D721Med (cell line): ENCODE measurements at places on chromosomes 2 and 18.

- no peak for DNase-seq
Measured at GRCh38 chr2:216206041-216206703, 97.0 kb downstream of the XRCC5 start.

DNA sequence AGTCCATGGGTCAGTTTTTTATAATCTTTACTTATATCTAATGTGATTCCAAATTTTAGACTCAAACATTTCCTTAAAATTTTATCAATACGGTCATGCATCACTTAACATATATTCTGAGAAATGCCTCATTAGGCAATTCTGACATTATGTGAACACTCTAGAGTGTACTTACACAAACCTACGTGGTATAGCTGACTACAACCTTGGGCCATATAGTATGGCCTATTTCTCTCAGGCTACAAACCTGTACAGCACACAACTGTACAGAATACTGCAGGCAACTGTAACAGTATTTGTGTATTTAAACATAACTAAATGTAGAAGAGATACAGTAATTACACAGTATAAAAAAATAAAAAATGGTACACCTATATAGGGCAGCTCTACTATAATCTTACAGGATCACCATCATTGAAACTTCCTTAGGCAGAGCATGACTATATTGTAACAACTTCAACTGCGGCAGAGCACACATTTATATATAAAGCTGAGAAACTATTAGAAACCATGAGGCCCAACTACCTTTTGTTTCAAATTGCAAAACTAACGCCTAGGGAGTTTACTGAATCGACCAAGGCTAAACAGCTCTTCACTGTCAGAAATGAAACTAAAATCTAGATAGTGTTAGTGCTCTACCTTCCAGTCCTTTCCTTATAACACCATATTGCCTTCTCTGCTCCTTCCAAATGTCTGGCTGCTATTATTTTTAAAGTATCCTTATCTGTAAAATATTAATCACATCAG lies 6.9 kb downstream of the YES1 start:
- DNase-seq, result no peak

- no peak for DNase-seq
Measured at GRCh38 chr2:110674620-110675555, 3.0 kb downstream of the BUB1 start.

DNA sequence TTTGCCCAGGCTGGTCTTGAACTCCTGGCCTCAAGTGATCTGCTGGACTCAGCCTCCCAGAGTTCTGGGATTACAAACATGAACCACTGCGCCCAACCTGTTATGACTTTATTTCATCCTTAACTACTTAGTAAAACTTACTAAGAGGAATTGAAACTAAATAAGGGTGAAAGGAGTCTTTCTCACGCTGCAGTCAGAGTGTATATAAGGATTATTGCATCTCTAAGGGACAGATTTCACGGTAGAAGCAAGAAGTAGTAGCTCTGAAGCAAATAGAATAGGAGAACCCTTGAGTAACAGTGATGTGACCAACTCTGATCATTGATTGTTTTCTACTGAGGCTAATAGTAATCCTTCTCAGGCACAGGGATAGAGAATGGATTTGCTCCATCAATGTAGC lies 960.1 kb downstream of the CPS1 start:
- DNase-seq, result no peak

DNA sequence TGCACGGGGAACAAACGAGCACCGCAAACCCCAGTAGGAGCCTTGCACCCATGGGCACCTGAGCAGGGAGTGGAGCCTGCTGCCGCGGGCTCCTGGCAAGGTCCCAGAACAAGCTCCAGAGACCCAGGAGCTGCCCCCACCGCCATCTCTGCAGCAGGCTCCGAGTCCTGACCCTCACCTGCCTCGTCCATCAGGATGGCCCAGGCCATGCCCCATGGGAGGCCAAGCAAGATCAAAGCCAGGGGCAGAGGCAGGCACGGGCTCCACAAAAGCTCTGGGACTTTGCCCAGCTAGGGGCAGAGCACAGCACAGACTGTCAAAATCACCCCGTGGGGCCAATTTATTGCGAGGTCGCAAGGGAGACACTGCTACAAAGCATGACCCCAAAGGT lies 43.6 kb downstream of the GPC1 start:
- no peak for DNase-seq

- DNase-seq, result no peak
Measured at GRCh38 chr18:60189856-60190255, 182.7 kb downstream of the MC4R start.

DNA sequence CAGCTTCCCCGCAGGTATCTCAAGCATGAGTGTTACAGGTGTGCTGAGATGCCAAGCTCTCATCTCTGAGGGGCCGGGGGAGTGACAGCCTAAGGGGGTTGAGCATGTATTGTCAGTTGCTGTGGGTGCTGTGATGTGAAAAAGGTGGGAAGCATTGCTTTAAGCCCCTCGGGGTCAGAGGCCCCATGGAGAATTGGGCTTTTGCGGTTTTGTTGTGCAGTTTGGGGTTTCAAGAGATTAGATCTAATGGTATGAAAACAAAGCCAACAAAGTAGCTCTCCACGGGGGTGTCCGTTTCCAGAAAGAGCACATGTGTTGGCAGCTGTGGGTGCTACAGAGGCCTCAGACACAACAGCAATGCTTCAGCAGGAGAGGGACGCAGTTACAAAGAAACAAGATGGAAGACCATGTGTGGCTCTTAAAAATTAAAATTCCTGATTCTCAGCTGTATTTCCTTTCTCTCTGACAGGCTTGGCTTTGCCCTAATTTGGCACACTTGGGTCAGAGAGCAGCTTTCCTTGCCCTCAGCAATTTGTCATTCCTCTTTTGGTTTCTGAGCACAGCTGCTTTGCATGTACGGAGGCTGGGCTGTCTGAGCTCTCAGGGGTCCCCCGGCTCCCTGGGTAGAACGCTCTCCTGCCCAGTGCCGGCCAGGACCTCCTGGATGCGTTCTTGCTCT lies 69.9 kb downstream of the TMEM247 start:
- no peak for DNase-seq

GRCh38 chr2:197453914-197454398 lies 604 bp downstream of the COQ10B start:
- no peak for DNase-seq

DNA sequence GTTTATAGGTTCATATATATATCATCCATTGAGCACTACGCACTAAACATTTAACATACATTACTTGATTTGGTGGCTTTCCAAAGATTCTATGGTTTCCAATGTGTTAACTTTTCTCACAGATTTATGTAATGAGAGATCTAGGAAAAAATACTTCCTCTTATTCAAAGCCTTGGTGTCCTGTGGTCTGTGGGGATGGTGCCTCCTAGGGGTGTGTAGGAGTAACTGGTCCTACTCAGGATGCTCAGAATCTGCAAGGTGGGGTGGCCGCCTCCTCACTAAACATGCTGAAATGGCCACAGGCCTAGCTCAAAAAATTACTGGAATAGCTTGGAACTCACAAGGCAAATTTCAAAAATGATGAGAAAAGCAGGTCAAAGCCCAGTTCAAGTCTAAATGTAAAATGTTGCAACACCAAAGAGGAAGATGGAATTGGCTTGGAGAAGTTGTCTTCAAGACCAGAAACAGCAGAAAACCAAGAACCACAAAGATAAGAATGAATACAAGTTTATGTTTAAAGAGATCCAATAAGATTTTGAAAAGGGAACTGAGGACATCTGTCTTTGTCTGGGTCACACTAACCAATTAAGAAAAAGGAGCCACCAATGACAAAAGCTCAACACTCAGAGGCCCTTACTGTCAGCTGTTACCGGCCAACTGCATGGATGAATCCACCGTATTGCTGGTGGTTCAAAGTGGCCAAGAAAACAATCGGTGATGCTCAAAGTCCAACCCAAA lies 11.5 kb downstream of the GPR55 start:
- DNase-seq, result no peak

DNA sequence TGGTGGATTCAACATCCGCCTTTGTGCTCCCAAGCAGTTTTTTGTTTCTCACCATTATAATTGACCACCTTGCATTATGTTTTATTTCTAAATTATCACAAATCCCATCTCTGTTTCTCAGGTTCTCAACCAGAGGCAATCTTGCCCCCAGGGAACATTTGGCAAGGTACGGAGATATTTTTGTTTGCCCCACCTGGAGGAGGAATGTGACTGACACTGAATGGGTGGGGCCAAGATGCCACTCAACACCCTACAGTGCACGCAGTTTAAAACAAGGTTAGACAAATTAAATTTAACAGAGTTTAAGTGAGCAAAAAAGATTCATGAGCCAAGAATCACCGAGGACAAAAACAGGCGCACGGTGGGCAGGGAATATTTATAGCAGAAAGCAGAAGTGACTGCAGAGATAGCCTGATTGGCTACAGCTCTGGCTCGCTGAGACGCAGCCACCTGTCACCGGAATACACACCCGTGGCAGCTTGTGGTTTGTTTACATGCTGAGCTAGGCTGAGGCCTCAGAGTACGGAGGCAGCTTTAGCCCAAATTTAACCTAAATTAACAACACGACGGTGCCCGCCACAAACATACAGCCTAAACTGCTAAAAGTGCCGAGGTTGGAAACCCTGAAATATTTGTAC lies 150.0 kb upstream of the ALKAL2 start:
- DNase-seq, result no peak

DNA sequence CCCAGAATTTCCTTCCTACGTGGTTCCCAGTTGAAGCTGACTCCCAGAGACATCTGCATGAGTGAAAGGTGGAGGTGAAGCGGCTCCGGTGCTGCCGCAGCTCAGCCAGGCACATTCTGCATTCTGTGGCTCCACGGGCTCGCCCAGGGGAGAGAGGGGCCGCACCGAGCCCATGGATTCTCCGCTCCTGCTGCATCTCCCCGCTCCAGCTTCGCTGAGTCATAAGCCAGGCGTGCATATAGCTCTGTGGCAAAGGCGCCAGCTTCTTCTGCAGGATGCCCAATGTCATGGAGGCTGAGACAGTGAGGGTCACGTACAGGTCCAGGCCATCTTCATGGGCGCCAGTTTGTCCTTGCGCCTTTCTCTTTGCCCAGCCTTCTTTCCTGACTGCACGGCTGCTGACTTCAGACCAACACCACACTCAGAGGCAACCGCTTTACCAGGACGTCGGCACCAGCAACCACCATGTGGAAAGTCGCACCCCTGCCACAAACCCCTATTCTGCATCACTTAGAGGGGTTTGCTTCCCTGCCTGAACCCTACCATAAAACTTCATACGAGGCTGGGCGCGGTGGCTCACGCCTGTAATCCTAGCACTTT lies 215.7 kb downstream of the MGAT5 start:
- DNase-seq, result no peak

DNA sequence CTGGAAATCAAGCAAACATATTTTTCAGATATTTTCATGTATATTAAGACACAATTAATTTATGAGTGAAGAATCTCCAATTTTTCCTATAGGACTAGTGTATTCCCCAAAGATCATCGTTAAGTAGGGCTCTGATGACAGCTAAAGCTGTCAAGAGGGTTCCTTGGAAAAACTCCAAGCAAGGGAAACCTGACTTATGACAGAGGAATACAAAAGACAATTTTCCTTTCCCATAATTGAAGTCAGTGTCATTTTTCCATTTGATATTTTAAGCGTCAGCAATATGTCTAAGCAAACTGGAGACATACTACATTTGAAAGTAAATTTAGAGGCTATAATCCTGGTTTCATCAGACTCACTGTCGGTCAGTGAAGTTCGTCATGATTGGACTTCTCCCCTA lies 36.1 kb downstream of the RIT2 start:
- DNase-seq, result no peak

DNA sequence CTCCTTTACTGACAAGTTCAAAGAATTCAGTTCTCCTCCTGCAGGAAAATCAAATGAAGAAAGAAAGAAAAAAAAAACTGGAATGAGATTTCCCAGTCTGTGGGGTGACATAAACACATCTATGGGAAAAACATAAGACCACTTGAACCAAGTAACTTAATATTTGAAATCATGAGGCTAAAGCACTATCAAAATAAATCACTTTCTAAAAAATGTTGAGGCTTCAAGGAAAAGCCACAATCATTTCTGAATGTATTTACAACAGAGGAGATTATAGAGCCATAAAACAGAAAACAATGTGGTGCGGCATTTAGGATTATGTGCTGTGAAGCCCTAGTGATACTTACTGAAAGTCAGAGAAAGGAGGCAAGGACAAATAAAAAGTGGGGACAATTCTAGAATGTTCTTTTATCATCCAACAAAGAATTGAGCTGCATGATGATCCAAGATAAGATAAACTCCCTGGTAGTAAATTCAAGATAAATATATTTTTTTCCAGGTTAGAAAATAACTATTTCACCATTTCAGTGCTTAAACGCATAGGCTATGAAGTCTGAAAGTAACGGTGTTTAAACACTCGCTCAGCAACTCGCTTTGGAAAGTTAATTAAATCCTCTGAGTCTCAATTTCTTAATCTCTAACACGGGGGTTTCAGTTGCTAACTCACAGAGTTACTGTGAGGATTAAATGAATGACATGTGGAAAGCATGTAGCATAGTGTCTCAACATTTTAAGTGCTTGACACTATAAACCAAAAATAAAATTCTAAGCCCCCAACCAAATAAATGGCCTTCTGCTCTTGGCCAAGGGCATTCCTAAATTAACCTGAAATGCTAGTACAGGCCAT lies 288.5 kb downstream of the AGPS start:
- DNase-seq, result no peak

- DNase-seq, result no peak
Measured at GRCh38 chr2:16537347-16537746, 128.3 kb downstream of the CYRIA start.

DNA sequence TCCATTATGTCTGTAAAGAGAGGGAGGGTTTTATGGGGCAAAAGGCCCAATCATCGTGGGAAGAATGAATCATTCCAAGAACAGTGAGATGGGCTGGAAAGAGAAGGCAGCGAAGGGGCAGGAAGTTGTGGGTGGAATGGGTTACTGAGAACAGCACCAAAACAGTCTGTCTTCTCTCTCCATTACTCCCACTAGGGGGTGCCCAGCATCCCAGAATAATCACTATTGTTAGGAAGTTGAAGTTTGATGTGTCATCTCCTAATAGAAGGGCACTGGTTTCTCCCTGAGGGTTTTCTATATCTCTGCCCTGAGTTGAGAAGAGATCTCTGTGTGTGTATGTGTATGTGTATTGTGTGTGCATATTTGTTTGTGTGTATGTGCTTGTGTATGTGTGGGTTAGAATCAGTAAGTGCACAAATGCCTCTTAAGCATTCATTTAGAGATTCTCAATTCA lies 76.6 kb upstream of the MAP4K3 start:
- no peak for DNase-seq

DNA sequence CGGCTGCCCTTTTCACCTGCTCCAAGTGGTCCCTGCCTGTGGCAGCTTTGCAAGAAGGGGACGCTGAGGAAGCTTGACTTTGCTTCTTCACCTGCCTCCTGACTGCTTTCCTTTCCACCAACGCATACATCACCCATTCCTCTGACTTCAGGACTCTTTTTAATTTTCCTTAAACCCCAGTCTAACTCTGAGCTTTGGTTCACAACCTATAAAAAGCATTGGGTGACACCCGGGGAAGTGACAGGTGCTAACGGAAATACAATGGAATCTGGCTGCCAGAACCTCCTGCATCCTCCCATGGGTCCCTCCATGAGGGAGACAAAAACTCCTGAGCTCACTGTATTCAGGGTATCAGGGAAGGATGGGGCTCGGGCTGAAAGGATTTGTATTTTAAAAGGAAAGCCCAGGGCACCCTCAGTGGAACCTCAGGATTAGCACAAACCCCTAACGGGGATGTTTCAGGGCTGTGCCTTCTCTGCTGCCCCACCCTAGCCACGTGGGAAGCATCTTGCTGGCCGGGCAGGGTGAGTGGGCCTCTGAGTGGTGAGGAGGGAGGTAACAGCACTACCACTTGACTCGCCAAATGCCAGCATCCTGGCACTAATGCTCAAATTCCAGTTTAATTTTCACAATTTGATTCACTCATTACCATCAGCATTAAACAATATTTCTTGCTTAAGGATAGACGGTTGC lies 284.8 kb downstream of the CELF4 start:
- DNase-seq, result no peak

GRCh38 chr2:233061591-233062450 lies 1.7 kb downstream of the INPP5D start:
- DNase-seq, result no peak
